GOT3 (cell line): ENCODE measurements at places on chromosomes 11 and 22.

DNA sequence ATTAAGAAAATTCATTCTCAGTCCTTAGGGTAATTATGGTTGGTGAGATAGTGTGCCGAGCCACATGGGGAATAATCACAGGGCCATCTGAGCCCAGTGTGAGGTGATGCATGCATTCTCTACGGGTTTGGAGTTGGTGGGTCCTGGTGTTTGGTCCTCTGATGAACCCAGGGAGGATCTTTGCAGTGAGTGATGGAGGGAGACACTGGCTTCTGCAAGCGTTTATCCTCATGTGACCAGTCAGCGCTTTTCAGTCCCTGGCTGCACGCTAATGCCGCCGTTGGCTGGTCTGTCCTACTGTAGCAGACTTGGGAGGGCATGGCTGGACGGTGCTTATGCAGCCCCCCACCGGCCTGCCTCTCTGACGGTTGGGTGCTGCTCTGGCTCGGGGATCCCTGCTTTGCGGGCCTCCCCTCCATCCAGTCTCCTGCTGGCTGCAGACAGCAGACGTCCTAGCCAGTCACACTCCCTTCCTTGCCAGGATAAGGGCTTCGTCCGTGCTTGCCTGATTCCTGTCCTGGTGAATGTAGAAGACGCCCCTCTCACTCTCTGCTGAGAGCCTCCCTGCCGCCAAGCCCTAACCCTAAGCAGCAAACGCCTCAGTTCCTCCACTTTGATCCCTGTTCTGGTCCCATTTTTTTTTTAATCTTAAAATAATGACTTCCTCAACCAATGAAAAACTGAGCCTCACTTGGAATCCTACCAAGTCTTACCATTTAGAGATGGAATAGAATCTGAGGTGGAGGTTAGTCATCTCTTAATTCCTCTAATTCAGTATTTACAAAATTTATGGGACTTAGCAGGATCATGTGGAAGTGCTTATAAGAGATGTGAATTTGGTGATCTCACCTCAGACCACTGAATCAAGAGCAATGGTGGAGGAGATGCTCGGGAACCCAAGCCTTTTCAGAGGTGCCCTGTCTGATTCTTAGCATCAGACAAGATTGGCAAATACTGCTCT, 143.7 kb upstream of the SORL1-AS1 start:
- no peak for DNase-seq

GRCh38 chr11:134517621-134518293, 105.7 kb upstream of the B3GAT1 start:
- no peak for DNase-seq

GRCh38 chr22:19060356-19061009, 61.7 kb downstream of the DGCR2 start:
- DNase-seq = no peak

- DNase-seq = no peak
Observed at GRCh38 chr11:68213135-68213515, at the start of gene KMT5B. Gene KMT5B, minus strand, starts transcription at chr11:68213296. Its CDS starts 23,220 bp downstream, at chr11:68190076.

- no peak for DNase-seq
Observed at GRCh38 chr11:55106391-55106790, 155.6 kb upstream of the TRIM48 start.

GRCh38 chr11:19306179-19306944, 65.6 kb upstream of the E2F8 start:
- no peak for DNase-seq

- no peak for DNase-seq
Observed at GRCh38 chr22:35660291-35661127, 12.3 kb downstream of the APOL6 start.

- no peak for DNase-seq
Observed at GRCh38 chr11:126790550-126791081, 210.0 kb downstream of the KIRREL3 start.

- DNase-seq = no peak
Observed at GRCh38 chr22:29269731-29270474, 1.8 kb downstream of the EWSR1 start.

DNA sequence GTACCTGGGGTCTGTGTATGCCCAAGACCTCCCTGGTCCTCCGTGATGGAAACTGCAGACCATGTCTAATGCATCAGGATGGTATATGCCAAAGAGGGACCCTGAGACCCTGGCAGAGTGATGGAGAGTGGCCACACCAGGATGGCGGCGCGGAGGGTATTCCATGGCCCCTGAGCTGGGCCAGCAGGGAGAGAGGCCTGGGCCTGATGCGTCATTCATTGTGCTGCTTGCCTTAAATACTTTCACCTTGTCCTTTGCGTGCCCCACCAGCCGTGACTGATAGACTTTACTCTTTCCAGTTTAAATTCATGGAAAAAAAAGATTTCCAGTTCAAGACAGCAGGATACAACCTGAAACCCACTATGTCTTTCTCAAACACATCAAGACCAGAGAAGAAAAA, 5.6 kb upstream of the NDUFV1 start:
- DNase-seq = no peak

GRCh38 chr22:45867906-45868555, 108.9 kb downstream of the WNT7B start:
- DNase-seq = no peak

GRCh38 chr11:116539836-116540418, 232.9 kb downstream of the BUD13 start:
- DNase-seq = no peak

GRCh38 chr11:3108183-3108721, 51.0 kb upstream of the CARS1 start:
- no peak for DNase-seq

- no peak for DNase-seq
Observed at GRCh38 chr22:22982616-22983015, 87.7 kb upstream of the GNAZ start.

DNA sequence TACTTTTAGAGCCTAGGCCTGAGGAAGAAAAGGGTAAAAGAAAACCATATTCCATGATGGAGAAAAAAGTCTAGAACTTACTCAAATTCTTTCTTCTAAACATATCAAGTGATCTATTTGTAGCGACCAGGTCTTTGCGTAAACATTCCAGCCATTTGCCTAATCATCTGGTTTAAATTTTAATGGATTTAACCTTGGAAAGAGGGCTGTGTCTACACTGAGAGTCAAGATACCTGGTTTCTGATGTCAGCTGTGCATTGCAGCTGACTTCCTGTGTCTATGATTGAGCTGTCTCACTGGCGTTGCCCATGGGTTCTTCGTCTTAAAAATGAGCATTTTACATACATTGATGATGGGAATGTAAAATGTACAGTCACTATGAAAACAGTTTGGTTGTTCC, 10.0 kb upstream of the TMEM123 start:
- no peak for DNase-seq

GRCh38 chr11:66172146-66172545, 96.3 kb upstream of the RAB1B start:
- DNase-seq = no peak

DNA sequence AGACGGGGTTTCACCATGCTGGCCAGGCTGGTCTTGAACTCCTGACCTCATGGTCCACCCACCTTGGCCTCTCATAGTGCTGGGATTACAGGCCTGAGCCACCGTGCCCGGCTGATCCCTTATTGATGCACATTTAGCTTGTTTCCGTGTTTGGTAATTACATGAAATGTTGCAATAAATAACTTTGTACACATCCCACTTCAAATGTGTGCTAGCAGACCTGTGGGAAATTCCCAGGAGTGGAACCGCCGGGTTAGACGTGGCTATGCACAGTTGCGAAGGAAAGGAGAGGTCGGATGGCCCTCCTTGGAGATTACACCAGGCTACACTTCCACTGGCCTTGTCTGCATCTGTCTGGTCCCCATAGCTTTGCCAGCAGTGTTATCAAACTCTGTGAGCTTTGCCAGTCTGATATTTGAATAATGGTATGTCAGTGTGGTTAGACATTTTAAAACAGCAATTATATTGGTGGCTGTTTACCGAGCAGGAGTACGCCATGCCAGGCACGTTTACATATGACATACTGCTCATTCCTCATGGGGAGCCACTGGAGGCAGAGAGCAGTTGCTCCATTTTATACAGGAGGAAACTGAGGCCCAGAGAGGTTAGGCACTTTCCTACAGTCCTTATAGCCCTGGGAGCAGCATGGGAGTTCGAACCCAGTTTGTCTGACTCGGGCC, 27.2 kb upstream of the SYT7 start:
- no peak for DNase-seq

GRCh38 chr11:70205049-70205725, 2.1 kb downstream of the FADD start:
- no peak for DNase-seq

GRCh38 chr11:16763746-16764145, 25.3 kb downstream of the C11orf58 start:
- DNase-seq = no peak

DNA sequence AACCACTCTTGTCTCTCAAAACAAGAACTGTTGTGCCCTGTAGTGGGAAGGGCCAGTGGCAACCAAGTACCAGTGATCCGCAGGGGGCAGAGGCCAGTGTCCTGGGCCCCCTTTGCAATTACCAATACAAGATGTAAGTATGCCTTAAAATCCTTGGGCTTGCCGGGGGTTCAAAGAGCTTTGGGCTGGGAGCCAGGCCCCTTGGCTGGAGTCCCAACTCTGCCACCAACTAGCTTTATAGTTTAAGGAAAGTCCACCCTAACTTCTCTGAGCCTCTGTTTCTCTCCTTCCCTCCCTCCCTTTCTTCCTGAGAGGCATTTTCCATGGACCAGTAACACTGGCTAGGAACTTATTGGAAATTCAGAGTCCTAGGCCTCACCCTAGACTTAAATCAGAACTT, 15.5 kb downstream of the CLMP start:
- DNase-seq = no peak

DNA sequence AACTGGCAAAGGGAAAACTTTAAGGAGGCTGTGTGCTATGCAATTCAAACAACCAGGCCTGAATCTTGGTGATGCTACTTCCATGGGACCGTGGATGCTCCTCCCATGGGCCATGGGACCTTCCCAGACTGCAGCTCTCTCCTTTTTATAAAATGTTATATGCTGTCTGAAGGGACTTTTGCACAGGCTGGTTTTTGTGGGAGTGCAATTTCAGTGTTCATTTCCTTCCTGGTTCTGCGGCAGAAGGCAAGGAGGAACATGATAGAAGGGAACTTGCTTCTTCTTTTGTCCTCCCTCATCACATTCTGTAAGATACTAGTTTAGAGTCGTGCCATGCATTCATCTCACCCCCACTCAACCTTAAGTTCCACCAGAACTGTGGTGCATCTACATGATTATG, 68.9 kb downstream of the C11orf58 start:
- DNase-seq = no peak

DNA sequence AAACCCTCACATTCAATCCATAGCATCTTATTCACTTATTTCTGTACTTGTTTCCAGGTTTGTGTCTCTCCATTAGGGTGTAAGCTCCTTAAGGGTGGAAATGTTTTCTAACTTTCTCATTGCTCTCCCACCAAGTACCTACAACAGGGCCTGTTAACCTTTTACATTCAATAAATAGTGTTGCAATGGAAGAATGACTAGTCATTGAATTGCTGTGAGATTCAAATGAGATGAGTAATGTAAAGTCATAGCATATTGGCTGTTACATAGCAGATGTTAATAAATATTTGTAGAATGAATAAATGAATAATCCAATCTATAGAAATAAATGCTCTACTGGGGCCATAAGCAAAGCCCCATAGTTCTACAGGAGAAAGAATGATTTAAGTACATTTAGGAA, 75.4 kb upstream of the DDI1 start:
- DNase-seq = no peak

GRCh38 chr11:46669711-46670139, 30.7 kb downstream of the ARHGAP1 start:
- DNase-seq = no peak

GRCh38 chr11:93020248-93021046, 51.0 kb downstream of the MTNR1B start:
- no peak for DNase-seq
